T-cell (primary cell): ENCODE measurements at places on chromosomes 5 and 9. TPM values are rescaled to one million over a fixed set of nuclear protein-coding genes. Genes with fewer than 3 reads are reported as not detected.

GRCh38 chr5:27830546-27830945 lies 792.2 kb upstream of the CDH9 start:
- no peak for DNase-seq
- no peaks in the 10 kb centered on the region for H3K27me3 ChIP-seq
- H3K4me1 ChIP-seq, result no peaks in the 10 kb centered on the region
- no peak overlapping the region for H3K27ac ChIP-seq
- no peak overlapping the region for H3K4me3 ChIP-seq
- no peaks in the 10 kb centered on the region for H3K36me3 ChIP-seq

DNA sequence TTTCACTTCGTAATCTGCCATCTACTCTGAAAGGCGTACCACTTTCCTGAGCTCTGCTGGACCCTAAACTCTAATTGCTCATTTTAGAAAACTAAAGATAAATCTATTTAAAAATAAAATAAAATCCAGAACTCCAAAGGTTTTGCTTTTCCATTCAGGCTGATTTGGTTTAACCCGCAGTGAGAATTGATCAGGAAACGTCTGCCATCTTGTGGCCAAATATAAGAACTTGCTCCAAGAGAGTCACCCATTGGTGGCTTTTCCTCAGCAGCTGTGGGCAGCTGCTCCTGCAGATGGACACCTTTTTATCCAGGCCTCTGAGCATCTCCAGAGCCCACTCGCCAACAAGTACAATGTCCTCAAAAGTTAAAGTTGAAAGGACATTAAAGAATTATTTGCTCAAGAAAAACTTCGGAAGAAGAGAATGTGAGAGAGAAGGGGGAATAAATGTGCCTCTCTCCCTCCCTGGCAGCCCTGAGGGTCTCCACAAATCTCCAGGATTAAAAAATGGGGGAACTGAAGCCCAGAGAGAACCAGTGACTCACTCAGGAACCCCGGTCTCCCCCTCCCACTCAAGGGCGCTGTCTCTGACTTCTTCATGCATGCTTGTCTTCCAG lies 4.1 kb downstream of the SAXO1 start:
- H3K4me1 ChIP-seq, result no peaks in the 10 kb centered on the region
- no peak overlapping the region for H3K27ac ChIP-seq
- no peak for DNase-seq
- no peaks in the 10 kb centered on the region for H3K36me3 ChIP-seq
- no peak overlapping the region for H3K4me3 ChIP-seq

DNA sequence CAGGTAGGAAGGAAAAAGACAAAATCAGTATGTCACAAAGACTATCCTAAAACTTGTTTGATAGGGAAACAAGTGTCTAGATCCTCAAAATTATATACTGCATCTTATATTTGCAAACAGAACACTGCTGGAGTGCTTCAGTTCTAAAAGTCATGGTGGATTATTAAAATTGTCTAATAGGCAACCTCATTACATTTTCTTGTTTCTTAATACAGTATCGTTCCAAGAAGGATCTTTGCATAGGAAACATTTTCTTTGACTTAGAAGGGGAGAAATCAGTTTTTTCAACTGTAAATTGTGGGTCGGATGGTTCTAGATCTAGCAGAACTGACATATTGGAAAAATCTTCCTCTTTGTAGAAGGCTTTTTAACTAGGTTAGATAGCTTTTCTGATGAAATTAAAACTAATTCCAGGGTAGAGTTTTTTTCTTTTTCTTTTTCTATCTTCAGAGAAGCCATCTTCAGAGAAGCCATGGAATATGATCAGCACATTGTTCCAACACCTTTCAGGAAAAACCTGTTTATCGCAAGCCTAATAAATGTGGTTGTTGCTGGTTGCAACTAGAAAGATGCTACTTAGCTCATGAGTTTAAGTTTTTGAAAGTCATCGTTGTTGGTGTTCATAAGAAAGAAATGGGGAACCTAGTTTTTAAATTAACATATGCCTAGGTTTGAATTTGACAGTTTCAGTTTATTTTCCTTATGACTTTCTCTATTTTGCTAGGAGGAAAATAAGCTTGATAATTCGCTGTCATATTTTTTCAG lies 7.4 kb downstream of the CPEB4 start:
- peaks cover 4% of the 10 kb centered on the region for H3K4me1 ChIP-seq
- H3K27ac ChIP-seq, result no peak overlapping the region
- no peaks in the 10 kb centered on the region for H3K27me3 ChIP-seq
- DNase-seq, result no peak

Gene NMUR2
- total RNA-seq, result not detected

- H3K27ac ChIP-seq, result no peak overlapping the region
- H3K27me3 ChIP-seq, result no peaks in the 10 kb centered on the region
- no peaks in the 10 kb centered on the region for H3K4me1 ChIP-seq
- no peak overlapping the region for H3K4me3 ChIP-seq
- no peak for DNase-seq
Observed at GRCh38 chr9:116646661-116647514, 40.2 kb upstream of the TRIM32 start.

- no peak overlapping the region for H3K27ac ChIP-seq
- no peak for DNase-seq
- no peaks in the 10 kb centered on the region for H3K27me3 ChIP-seq
- no peak overlapping the region for H3K4me3 ChIP-seq
- no peaks in the 10 kb centered on the region for H3K36me3 ChIP-seq
Observed at GRCh38 chr5:59418808-59419207, 474.7 kb downstream of the PDE4D start.

Gene FOXD4L5
- total RNA-seq, result 0.51 TPM

- H3K4me1 ChIP-seq, result peaks cover 4% of the 10 kb centered on the region
- no peak overlapping the region for H3K4me3 ChIP-seq
- H3K27me3 ChIP-seq, result no peaks in the 10 kb centered on the region
- DNase-seq, result no peak
- no peak overlapping the region for H3K27ac ChIP-seq
- peaks cover 5% of the 10 kb centered on the region for H3K36me3 ChIP-seq
Observed at GRCh38 chr9:37209431-37210386, 89.3 kb downstream of the ZCCHC7 start.

- no peaks in the 10 kb centered on the region for H3K36me3 ChIP-seq
Observed at GRCh38 chr5:157478726-157479125, 18.7 kb downstream of the NIPAL4 start.

DNA sequence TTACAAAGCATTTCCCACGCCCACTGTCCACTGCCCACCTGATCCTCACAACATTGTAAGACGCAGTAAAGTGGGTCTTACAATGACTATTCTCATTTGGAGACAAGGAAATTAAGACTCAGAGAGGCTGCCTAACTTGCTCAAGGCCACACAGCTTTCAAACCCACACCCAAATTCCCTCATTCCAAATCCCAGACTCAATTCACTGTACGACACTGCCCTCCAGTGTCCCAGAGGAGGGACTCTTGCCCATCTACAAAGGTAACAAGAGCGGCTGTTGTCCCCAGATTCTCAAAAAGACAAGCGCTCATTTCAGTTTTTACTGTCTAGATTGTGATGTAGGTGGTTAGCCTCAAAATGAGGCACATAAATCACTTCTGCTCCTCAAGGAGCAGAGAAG lies 184.6 kb downstream of the ACTL7B start:
- H3K4me1 ChIP-seq, result no peaks in the 10 kb centered on the region
- H3K4me3 ChIP-seq, result no peak overlapping the region
- no peak for DNase-seq
- no peaks in the 10 kb centered on the region for H3K27me3 ChIP-seq

GRCh38 chr5:367358-368130 lies 46.0 kb downstream of the AHRR start:
- peaks cover 27% of the 10 kb centered on the region for H3K4me1 ChIP-seq
- H3K4me3 ChIP-seq, result no peak overlapping the region
- H3K27ac ChIP-seq, result no peak overlapping the region
- no peaks in the 10 kb centered on the region for H3K36me3 ChIP-seq

- no peaks in the 10 kb centered on the region for H3K36me3 ChIP-seq
- no peaks in the 10 kb centered on the region for H3K4me1 ChIP-seq
- no peak for DNase-seq
- H3K27me3 ChIP-seq, result peaks cover 30% of the 10 kb centered on the region
- H3K27ac ChIP-seq, result no peak overlapping the region
Observed at GRCh38 chr5:88695232-88695631, 187.8 kb downstream of the MEF2C start.

DNA sequence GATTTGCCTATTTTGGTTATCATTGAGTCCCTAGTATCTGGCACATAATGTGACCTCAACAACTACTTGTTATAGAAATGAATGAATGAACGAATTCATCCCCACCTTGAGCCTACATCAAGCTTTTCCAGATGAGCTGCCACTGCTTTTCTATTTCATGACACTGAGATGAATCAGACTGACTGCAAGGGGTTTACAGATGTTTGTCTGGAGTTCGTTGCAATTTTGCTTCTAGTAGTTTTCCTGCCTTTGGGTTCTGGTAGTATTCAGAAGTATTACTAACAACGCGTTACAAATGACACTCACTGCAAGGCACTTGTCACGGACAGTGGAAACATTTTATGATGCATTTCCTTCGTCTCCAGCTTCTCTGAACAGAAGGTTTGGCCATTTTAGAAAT lies 222.3 kb downstream of the CD180 start:
- no peak for DNase-seq
- H3K27me3 ChIP-seq, result no peaks in the 10 kb centered on the region

Gene SLC35A4
- total RNA-seq, result 75.2 TPM

Gene EDIL3
- not detected for total RNA-seq

Gene CMBL
- 1.1 TPM for total RNA-seq
